ENCODE measurements at places on chromosomes 12 and 14.

- no peak for DNase-seq
Measured at GRCh38 chr14:39568809-39569538, 136.7 kb upstream of the FBXO33 start.

DNA sequence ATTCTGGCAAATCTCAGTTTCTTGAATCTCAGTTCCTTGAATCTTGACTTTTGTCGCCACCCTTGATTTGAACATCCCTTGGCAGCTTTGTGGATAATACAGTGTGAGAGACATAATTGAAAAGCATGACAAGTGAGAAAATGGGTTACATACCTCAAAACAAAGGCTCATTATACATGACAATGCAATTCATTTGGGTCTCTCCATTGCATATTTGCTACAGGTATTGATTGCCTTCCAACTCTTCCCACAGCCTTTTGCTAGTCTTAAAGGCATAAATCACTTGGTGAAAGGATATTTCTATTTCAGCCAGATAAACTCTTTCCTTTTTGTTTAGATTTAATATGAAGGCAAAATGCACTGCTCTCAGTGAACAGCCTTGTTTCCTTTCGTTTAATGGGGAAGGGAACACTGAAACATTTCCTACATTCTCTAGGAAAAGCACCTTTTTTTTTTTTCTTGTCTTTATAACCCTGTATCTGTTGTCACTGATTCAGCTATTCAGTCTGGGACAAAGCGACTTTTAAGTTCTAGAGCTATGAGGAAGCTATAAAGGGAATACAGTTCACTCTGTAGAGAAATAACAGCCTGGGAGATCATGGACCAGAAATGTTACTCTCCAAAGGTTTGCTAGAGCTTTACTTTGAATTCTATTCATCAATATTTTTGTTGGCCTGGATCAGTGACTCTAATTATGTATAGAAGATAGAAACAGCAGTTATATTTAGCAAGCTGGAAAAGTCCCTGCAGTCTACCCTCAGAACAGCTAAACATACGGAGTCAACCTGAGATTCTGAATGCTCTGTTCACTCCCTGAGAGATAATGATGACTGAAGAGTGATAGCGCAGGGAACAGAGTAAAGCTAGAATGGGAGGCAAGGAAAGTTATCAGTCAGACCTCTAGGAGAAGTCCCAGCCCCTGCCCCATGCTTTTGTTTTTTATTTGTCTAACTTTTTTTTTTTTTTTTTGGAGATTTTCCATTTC lies 311.4 kb downstream of the RGS6 start:
- DNase-seq: no peak

GRCh38 chr12:93592641-93593406 lies 20.3 kb downstream of the SOCS2 start:
- no peak for DNase-seq

DNA sequence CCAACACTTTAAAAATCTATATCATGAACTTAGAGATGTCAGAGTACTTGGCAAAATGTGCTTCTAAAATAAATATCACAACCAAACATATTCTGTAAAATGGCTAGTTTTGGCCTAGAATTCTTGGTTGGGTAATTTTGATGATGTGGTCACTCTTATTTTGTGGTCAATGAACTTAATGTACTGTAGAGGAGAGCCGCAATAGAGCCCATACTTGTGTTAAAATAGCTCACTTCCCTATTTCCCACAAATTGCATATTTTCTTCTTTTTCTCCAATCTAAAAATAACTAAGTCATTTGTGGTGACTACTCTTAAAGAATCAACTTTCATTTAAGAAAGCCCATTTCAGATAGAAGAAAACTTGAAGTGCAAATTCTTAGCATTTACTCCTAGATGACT lies 619.4 kb downstream of the CCER1 start:
- no peak for DNase-seq

DNA sequence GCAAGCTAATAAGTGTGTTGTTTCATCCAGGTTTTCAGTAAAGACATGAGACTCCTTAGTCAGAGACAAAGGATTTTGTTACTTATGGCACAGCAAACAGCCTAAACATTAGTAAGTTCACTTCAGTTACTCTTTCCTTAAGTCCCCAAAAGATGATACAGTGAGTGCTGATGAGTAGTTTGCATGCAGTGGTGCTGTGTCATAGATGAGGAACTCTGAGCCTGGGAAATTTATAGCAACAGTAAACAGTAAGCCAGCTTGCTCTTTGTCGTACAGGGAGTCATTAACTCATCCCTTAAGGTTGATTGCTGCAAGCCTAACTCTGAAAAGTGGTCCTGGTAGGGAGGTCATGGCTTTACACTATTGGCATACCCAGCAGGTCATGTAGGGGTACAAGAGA lies 208.6 kb upstream of the OR4E1 start:
- DNase-seq: no peak

DNA sequence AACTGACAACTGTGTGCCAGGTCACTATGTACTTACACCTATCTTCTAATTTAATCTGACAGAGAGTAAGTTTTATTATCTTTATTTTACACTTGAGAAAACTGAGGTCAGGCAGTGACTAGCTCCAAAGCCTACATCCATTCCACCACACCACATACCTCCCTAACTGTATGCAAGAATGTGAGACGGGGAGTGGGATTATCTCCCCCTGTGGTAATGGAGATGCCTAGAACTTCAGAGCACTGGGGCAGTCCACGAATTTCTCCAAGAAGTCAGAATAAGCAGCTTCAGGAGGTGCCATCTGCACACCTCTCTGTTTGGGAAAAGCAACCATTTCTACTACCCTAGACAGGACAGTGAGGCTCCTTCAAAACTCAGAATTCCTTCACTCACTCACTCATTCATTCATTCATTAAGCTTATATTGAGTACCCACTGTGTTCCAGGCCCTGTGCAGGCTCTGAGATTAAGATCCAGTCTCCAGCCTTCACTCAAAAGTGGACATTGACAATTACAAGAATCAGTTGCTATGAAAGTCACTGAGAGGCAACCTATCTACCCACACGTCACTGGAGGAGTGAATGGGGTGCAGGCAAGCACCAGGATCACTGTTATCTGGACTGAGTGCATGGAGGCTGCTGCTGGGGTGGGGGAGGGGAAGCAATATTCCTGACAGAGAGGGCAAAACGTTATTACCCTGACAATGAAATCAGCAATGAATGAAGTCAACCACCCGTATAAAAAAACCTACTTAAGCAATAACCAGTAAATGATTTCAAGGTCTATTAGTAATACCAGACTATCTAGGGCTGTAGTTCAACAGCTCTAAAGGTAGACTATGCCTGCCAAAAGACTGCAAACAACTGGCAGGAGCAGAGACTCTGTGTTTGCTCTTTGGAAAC lies 18.0 kb downstream of the SLC7A7 start:
- no peak for DNase-seq

GRCh38 chr14:68634332-68634731 lies 158.5 kb downstream of the ZFP36L1 start:
- DNase-seq: no peak

DNA sequence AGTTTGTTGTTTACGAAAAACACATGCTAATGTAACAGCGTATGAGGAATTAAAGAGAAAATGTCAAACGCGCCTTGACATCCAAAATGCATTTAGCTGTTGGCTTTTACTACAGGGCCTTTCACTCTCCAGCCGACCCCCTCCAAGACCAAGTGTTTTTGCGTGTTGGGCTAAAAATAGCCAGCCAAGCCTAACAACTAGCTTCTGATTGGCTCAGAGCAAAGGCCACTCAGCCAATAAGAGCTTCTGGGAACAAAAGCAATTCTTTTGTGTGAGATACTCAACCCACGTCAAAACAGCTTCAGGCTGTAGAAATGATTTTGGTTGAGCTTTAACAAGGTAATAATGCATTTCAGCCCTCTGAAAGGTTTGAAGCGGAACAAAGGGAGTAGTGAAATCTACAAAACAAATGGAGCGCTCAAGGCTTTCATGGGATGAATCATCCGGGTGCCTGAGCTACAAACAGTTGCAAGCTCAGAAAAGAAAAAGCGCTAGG lies 198.7 kb upstream of the DCN start:
- DNase-seq: no peak

GRCh38 chr12:75478116-75478794 lies 2.3 kb upstream of the GLIPR1 start:
- DNase-seq: no peak

DNA sequence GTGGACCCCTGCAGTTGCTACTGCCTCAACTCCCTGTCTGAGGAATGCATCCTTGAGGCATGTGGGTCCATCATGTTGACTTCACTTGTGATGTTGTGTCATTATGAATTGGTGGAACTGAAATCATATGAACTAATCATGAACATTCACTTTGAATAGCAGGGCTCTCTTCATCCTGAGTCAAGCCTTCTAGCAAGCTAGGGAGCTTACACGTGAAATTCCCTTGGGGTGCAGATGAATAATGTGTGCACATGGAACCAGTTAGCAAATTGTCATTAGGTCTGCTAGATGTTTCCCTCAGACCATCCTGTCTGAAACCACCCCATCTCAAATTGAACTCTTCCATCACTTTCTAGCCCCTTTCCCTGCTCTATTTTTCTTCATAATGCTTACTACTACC lies 3.6 kb downstream of the COQ6 start:
- DNase-seq: no peak

DNA sequence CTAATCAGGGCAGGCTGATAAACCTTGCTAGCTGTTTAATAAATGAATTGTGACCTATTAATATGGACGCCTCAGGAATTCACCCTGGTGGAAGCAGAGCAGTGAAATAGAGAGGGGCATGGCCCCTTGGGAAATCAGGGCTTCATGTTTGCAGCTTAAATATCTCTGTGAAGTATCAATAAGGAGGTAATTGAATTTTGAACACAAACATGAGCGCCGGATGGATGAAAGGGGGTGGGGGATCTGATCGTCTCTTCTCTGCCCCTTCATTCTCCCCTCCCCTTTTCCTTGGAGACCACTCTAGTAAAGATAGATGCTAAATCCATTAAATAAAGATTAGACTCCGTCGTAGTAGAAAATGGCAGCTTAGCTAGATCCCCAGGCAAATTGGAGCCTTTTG lies 70.5 kb downstream of the LIN52 start:
- DNase-seq: no peak

- DNase-seq: no peak
Measured at GRCh38 chr12:105677672-105678071, 347.2 kb downstream of the C12orf75 start.

- DNase-seq: no peak
Measured at GRCh38 chr12:7118881-7119280, 9.8 kb downstream of the RBP5 start.

- no peak for DNase-seq
Measured at GRCh38 chr12:109418848-109419480, 58.1 kb downstream of the KCTD10 start.

DNA sequence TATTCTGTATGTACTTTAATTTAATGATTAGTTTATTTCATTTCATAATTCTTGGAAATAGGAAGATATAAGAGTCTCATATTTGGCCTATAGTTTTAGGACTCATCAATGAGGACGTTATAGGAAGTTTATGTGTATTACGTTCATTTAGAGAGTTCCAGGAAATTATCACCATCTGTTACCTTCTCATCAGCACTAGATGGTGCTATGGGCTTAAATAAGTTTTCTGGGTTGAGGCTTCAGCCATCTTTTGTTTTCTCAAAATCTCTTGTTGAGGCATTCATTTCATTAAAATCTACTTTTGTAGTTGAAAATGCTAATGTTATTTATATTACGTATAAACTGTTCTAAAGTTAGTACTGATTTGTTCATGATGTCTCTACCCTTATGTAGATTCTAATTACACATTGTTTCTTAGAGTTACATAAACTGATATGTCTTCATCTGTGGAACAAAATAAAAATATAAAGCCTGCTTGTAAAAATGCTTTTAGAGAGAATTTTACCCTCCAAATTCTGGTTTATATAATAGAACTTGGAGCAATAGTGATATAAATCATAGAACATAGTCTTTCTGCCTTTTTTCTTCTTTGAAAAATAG lies 89.2 kb downstream of the CFAP54 start:
- peak; percentile 67 for DNase-seq

Measured in NCI-H2081 treated with DMSO at 0.1 percent for 48 hours (cell line).